T-helper 22 cell (primary cell): ENCODE measurements at places on chromosomes 13 and 19.

DNA sequence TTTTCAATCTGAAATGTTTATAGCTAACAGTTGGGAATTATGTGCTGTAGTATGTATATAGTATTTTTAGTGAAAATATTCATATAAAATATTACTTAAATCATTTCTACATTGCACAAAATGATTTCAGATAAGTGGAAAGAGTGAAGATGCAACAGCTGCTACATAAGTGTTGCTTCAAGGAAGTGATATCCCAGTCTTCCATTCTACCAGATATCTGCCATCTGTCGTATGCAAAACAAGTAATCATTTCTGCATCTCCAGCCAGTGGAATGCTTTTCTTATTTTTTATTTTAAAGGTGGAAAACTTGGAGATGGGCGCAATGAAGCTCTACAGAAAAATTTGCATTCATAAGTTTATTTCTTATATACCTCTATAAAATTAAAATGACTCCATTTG is 152.5 kb upstream of the MAB21L1 start:
- no peak for DNase-seq

GRCh38 chr13:30313311-30313710 is 6.0 kb upstream of the KATNAL1 start:
- DNase-seq = no peak

GRCh38 chr13:60850526-60850925 is 453.5 kb downstream of the TDRD3 start:
- DNase-seq = no peak

- DNase-seq = no peak
Measured at GRCh38 chr19:1826557-1827521, 14.8 kb upstream of the ATP8B3 start.

DNA sequence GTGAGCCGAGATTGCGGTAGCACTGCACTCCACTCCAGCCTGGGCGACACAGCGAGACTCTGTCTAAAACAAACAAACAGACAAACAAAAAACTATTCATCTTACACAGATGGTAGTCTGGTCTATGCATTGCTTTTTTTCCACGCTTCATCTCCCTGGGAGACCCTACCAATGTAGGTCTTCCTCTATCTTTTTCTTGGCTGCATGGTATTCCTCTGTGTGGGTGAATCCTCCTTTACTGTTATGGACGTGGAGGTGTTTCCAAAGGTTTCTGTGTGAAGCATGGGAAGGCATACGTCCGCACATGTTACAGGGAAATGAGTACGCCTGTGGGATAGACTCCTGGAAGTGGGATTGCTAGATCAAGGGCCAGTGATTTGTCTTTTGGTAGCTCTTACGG is 5.6 kb downstream of the BICRA start:
- no peak for DNase-seq

DNA sequence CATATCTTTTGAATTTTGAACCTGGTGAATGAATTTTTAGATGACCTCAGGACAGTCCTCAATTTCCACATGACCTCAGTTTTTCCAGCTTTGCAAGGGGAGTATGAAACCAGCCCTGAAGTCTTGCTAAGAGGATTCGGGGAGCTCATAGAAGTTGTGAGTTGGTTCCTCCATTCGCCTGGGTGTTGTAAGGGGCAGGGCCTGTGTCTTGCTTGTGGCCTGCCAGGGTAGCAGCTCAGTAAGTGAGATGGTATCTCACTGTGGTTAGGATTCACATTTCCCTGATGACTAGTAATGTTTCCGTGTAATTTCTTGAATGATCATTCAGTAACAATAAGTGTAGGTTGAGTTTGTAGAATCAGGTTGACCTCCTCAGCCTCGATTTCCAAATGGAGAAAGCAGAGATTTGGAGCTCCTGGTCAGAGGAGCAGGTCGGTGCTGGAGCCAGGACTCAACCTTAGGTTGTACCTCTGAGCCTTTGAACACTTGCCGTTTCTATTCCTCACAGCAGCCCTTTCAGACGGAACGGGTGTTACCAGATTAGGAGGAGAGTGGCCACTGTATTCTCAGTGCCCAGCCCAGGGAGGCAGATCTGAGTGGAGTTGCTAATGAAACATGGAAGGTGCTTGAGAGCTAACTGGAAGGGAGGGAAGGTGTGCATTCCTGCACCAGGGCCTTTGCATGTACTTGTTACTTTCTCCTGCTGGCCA is 14.6 kb downstream of the NACC1 start:
- peak; percentile 51 for DNase-seq

GRCh38 chr13:51914137-51914493 is 52.3 kb downstream of the CCDC70 start:
- no peak for DNase-seq

DNA sequence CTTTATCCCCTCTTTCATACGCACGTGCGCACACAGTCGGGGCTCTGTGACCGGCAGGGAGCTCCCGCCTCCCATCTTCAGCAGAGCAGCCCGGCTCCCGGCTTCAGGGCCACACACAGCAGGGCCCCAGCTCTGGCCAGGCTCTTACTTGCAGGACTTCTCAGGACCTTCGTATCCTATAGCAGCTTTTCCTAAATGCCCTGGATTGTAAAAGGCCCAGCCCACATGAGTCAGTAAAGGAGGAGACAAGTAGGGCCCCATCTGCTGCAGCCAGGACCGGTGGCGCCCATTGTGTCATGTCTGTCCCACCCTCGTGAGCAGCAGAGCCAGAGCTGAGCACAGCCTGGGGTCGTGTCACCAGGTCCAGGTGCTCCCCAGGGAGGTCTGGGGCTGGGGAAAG is 107.6 kb upstream of the VSTM2B start:
- DNase-seq = no peak

DNA sequence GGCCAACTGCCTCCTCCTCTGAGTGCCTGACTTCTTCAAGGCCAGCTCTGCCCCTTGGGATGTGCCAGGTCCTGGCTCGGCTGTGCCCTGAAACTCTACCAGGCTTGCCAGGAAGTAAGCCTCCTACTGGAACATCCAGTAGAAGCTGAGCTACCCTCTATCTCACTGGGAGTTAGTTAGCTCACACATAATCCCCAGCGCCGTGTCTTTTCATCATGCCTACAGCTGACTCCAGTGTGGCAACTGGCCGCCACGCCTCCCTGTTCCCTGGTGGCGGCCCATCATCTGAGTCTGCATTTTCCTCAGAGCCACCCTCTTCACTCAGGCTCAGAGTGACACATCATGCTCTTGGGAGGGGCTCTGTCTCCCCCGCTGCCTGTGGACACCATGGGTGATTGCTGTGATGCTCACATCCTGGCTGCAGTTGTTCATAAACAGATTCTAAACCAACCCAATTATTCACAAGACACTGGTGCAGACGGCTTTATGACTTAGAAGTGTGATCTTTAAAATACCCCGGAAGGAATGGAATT is 131.9 kb upstream of the IRS2 start:
- DNase-seq = no peak

GRCh38 chr19:20444202-20444885 is 121.2 kb downstream of the ZNF737 start:
- no peak for DNase-seq

GRCh38 chr19:56474308-56474707 is 2.8 kb downstream of the ZNF667 start:
- DNase-seq = no peak

DNA sequence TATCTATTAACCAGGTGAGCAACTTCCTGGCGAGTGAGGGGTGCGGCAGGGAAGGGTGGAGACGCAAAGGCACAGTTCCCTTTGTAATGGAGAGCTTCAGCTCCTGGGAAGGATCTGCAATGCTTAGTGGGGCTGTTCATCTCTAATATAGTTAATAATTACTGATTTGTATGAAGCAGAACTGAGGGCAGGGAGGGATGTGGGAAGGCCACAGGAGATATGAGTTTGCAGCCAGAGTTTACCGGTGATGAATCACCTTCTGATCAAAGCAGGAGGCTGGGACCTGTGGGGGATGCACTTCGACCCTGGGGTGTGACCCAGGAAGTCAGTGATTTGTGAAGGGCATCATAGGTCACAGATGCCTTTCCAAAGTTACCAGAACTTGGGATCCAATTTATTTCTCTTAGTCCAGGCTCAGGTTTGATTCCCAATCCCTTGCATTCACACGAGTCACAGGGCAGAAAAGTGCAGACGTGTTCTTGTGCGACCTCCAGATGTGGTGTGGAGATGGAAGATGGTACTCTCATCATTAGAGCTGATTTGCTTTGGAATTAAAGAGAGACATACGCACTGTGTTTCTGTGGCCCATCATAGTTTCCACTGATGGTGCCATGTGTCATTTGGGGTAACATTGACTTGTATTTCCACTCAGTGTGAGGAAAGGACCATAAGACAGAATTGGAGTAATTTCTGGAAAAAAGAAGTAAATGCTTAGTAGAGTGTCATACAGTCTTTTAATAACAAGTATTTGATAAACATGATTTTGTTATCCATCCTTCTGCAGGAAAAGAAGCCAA is 55.0 kb downstream of the LRCH1 start:
- no peak for DNase-seq

- no peak for DNase-seq
Measured at GRCh38 chr13:71677124-71677523, 189.9 kb downstream of the DACH1 start.

GRCh38 chr13:78299832-78300623 is 303.3 kb downstream of the POU4F1 start:
- no peak for DNase-seq

- no peak for DNase-seq
Measured at GRCh38 chr13:74574964-74575728, 440.9 kb upstream of the KLF12 start.
